ENCODE measurements at places on chromosomes 12 and 14.

GRCh38 chr12:1836854-1837421 lies 16.6 kb downstream of the LRTM2 start:
- peak; percentile 55 for DNase-seq

DNA sequence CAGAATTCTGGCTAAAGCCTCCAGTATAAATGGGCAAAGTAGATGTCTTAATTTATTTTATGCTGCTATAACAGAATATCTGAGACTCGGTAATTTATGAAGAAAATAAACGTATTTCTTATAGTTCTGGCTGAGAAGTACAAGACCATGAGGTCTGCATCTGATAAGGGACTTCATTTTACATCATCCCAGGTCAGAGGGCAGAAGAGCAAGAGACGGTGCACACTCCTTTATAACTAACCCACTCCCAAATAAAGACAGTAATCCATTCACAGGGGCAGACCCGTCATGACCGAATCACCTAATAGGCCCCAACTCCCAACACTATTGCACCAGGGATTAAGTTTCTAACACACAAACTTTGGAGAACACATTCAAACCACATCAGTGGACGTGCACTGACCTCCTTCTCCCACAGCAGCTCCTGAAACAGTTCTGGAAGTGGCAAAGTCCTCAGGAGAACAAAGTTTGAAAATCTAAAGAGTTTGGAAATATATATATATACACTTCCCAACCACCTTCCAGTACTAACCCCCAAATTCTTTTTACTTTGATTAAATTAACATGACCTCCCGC lies 116.5 kb downstream of the MED13L start:
- DNase-seq = no peak

- DNase-seq = no peak
Observed at GRCh38 chr12:91937706-91938105, 207.9 kb downstream of the BTG1 start.

DNA sequence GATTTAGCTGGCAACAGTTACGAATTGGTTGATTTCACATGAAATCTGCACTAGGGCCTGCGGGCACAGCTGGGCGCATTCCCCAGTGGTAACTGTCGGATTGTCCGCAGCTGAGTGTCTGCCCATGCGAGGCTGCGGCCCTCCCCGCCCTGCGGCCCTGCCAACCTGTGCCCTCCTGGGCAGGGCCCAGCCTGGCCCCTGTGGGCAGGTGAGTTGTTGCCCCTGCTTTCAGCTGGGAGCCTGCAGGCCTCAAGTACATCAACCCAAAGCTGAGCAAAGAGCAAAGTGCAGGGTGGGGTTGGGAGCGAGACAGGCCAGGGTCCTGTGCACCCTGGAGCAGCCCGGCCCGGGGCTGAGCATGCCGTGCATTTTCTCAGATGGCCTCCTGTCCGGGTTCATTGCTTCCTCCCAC lies 89.1 kb downstream of the ADGRD1 start:
- DNase-seq = no peak

DNA sequence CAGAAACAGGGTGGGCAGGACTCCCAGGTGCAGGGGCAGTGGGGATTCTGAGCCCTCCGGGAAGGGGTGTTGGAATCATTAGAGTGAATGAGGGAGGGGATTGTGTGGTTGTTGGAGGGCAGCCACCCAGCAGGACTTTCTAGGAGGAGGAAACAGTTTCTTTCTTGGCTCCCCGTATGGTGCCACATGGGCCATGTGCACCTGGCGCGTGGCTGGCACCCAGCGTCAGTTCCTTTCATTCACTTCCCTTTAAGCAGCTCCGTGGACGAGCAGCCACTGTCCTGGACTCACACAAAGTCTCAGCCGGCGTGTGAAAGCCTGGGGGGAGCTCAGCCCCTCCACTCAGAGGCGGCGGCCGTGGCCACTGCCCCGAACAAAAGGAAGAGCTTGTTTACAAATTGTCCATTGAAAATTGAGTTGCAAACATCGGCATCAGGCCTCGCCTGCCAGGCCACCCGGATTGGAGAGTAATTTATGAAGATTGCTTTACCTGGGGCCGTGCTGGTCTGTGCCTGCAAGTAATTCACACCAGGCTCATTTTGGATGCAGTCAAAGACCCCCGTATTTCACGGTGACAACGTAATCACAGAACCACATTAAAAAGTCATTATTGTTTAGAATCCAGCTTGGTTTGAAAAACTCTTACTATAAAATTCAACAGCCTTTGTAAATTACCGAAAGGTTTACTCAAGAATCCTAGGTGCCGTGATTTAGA lies 101.7 kb upstream of the C14orf180 start:
- DNase-seq = no peak

GRCh38 chr14:102500713-102501112 lies 8.9 kb downstream of the ANKRD9 start:
- DNase-seq = no peak

DNA sequence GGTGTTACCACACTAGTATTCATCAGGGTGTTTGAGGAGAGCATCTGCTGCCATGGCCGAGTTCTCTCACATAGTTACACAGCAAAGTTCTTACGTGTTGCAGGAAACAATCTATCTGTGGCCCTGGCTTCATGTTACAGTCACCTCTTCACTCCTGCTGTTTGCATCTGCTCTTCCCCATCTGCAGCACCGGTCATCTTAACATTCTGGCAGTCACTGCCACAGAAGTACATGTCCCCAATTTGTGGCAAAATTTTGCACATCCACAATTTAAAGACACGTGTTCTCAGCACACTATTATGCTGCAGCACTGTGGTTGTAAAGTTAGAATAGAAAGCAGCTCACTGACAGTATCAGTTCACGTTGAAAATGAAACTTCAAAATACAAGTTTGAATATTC lies 23.2 kb downstream of the MAPK1IP1L start:
- DNase-seq = peak; percentile 38

- DNase-seq = no peak
Observed at GRCh38 chr12:108779998-108780688, 48.8 kb upstream of the CORO1C start.

DNA sequence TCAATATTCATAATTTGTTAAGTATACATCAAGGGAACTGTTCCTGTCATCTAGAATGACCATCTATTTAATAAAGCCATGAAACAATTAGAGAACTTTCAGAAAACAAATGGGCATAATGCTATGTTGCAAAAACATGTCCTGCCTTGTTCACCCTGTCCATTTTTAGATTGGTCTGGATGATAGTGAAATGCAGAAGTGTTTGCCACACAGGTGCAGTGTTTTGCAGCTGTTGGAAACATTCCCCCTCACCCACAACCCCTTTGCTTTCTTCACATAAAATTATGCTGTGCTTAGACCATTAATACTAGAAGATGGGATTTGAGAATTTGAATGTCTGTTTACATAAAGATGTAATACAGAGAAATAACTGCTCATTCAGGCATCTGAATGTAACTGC lies 36.5 kb downstream of the LEMD3 start:
- DNase-seq = no peak

DNA sequence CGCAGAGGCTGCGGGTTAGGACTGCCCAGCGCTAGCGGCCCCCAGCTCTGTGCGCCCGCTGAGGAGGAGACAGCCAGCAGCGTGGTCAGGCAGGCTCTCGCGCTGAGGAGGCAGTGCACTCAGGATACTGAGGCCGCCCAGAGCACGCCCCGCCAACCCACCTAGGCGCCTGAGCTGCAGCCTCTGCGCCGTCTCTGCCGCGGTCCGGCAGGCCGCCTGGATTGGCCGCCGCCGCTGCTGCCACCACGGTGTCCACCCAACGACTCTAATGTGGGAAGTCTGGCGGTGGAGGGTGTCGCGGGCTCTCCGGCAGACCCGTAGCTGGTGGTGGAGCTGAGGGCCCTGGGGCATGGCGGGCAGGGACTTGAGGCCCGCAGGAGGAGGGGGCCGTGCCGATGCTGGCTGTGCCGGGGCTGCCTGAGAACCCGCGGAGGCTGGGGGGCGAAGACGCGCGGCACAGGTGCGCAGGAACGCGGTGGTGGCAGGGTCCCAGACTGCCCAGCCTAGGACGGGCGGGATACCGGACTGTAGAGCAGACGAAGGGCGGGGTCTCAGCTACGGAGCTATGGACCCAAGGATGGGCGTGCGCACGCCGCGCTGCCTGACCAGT lies 69.9 kb downstream of the ASCL4 start:
- DNase-seq = peak; percentile 69

- no peak for DNase-seq
Observed at GRCh38 chr12:117830471-117830870, 138.3 kb downstream of the KSR2 start.

GRCh38 chr14:94975366-94975765 lies 182.0 kb downstream of the DICER1 start:
- DNase-seq = no peak

- peak; percentile 40 for DNase-seq
Observed at GRCh38 chr14:94143239-94143638, 13.8 kb upstream of the IFI27L2 start.

- no peak for DNase-seq
Observed at GRCh38 chr14:94501588-94502516, 7.4 kb downstream of the SERPINA12 start.

DNA sequence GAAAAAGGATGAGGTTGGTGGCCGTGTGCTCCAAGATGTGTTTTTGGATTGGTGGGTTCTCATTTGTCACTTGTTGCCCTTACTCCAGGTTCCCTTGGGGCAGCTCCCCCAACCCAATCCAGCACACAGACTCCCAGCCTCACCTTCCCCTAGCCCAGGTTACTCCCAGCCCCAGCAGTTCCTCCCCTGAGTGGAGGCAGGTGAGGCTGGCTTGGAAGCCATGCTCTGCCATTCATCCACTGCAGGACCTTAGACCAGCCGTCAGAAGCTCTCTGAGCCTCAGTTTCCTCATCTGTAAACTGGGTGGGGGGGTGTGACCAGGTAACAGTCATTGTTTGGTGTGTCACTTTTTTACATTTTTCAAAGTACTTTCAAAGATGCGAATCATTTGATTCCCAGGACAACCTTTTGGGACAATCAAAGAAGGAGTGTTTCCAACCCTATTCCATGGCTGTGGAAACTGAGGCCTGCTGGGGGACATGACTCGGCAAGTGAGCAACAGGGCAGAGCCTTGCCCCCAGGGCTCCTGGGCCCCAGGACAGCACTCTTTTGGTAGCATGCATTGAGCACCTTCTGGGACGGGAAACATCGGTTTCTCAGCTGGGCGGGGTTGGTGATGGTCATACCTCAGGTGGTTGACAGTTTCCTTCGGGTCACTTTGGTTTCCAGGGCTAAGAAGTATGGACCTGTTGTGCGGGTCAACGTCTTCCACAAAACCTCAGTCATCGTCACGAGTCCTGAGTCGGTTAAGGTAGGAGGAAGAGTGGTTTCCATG lies 7.2 kb downstream of the CYP46A1 start:
- DNase-seq = no peak

GRCh38 chr12:131035245-131035681 lies 81.6 kb downstream of the ADGRD1 start:
- no peak for DNase-seq

DNA sequence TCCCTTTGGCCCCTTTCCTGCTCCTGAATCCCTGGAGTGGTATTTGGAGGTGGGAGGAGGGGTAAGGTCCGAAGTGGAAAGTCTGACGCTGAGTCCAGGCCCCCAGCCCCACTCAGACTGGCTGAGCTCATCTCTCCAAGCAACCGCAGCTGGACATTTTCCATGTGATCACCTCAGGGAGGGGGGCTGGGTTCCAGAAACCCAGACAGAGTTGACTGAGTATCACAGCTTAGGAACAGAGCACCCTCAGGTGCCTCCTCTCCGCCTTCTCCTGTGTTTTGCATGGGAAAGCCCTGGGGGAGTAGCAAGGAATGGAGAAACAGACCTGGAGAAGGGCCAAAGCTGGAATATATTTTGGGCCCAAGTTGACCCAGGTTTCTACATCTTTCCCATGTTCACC lies 8.0 kb upstream of the ITGA5 start:
- DNase-seq = no peak

DNA sequence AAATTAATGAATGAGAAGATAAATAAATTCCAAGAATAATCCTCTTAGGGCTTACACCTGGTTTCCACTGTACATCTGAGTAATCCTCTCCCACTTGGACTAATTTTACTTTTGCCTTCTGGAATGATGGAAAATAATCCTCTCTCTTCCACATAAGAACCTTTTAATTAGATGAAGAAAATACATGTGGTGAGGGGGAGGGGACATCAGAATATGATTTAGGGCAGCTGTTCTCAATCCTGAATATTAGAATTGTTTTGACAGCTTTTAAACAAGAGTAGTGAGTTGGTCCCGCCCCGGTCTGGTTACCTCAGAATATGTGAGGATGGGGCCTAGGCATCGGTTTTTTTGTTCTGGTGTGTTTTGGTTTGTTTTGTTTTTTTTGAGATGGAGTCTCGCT lies 51.5 kb downstream of the HECTD4 start:
- DNase-seq = no peak

- no peak for DNase-seq
Observed at GRCh38 chr14:93878212-93878611, 48.9 kb upstream of the FAM181A start.

Data from iPS-NIHi11 (cell line).